ENCODE measurements at places on chromosomes 7 and 10. TPM values are rescaled to one million over a fixed set of nuclear protein-coding genes. Genes with fewer than 3 reads are reported as not detected.
A peak's percentile ranks its signal among the peaks of the same experiment; 100 is the strongest.

The PCLO gene
- total RNA-seq, result 0.22 TPM

The KNDC1 gene
- total RNA-seq, result 1.2 TPM

The ZNF503 gene
- total RNA-seq, result 1.3 TPM

The TMEM254 gene
- 15.8 TPM for total RNA-seq

The LRRC18 gene
- total RNA-seq, result not detected

The ELMO1 gene
- total RNA-seq, result 113 TPM

The SHTN1 gene
- 0.19 TPM for total RNA-seq

DNA sequence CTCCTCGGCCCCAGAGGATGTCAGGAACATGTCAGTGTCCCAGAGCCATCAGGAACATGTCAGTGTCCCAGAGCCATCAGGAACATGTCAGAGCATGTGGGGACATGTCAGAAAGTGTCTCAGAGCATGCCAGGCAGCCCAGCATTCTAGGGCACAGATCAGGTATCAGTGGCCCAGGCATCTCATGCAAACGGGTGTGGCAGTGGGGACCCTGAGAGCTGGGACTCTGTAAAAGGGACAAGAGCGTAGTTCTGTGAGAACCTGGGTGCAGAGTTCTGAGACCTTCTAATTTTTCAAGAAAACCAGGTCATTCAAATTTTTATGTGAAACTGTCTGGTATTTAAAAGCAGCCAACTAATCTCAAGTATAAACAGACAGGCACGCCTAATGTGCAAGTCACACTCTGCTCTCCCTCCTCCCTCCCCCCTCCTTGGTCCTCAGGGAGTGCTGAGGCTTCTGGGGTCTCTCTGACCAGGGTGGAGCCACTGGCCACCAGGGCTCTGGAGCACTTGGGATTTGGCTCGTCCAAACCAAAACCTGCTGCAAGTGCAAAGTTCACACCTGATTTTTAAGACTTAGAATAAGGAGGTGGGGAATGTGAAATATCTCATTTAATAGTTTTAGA, 64.6 kb downstream of the ALOX5 start:
- no peaks in the 10 kb centered on the region for H3K36me3 ChIP-seq
- H3K4me1 ChIP-seq, result peaks cover 11% of the 10 kb centered on the region
- H3K27ac ChIP-seq, result no peak overlapping the region
- no peaks in the 10 kb centered on the region for H3K27me3 ChIP-seq

GRCh38 chr7:91264924-91265681, 870 bp downstream of the FZD1 start:
- H3K4me1 ChIP-seq, result peaks cover 14% of the 10 kb centered on the region
- H3K36me3 ChIP-seq, result no peaks in the 10 kb centered on the region
- peak overlapping the region; percentile 90 for H3K4me3 ChIP-seq
- no peak overlapping the region for H3K27ac ChIP-seq

GRCh38 chr10:13629116-13629515, 42.4 kb downstream of the PRPF18 start:
- no peaks in the 10 kb centered on the region for H3K4me1 ChIP-seq
- no peak overlapping the region for H3K27ac ChIP-seq
- H3K27me3 ChIP-seq, result no peaks in the 10 kb centered on the region
- DNase-seq, result no peak
- H3K4me3 ChIP-seq, result no peak overlapping the region

DNA sequence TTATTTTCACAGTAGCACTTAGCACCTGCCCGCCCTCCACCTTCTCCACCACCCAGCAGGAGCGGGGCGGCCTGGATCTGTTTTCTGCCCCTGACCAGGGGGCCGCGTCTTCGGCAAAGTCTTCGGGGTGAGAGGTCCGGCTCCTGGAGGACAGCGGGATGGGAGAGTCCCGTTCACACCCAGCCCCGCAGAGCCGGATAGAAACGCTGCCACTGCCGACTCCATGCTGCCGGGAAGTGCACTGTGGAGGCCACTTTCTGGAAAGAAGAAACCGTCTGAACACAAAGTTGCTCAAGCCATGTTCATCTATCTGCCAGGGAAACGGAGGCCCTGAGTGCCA, 14.5 kb upstream of the ZNF273 start:
- H3K27me3 ChIP-seq, result peaks cover 70% of the 10 kb centered on the region
- H3K4me3 ChIP-seq, result peak overlapping the region; percentile 89
- peak overlapping the region; percentile 27 for H3K27ac ChIP-seq

GRCh38 chr10:93515071-93516005, 18.9 kb downstream of the CEP55 start:
- no peak for DNase-seq
- H3K27me3 ChIP-seq, result no peaks in the 10 kb centered on the region
- no peaks in the 10 kb centered on the region for H3K4me1 ChIP-seq

GRCh38 chr7:340979-341694, 51.2 kb downstream of the FOXL3 start:
- H3K27me3 ChIP-seq, result no peaks in the 10 kb centered on the region
- H3K4me1 ChIP-seq, result peaks cover 11% of the 10 kb centered on the region
- H3K36me3 ChIP-seq, result no peaks in the 10 kb centered on the region
- no peak for DNase-seq
- no peak overlapping the region for H3K4me3 ChIP-seq

DNA sequence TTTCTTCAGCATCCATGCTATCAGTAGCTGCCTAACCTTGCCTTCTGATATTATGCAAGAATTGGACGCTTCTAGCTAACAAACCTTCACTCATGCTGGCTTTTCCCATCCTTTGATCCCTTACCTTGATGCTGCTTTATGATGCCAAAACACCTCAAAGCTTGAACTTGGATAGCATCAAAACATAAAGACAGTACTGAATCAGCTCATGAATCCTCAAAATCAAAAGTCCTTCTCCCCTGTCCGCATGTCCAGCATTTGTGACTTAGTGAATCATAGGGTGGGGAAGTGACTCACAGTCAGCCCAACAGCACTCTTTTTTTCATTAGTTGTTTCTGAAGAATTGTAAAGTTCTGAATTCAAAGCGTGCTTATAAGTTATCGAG, 89.5 kb upstream of the PIK3CG start:
- peaks cover 7% of the 10 kb centered on the region for H3K36me3 ChIP-seq
- peak overlapping the region; percentile 53 for H3K27ac ChIP-seq
- peaks cover 48% of the 10 kb centered on the region for H3K4me1 ChIP-seq
- no peaks in the 10 kb centered on the region for H3K27me3 ChIP-seq
- no peak for DNase-seq

GRCh38 chr7:104843198-104843597, 170.8 kb upstream of the KMT2E start:
- no peaks in the 10 kb centered on the region for H3K4me1 ChIP-seq
- no peak overlapping the region for H3K4me3 ChIP-seq
- H3K36me3 ChIP-seq, result no peaks in the 10 kb centered on the region
- H3K27ac ChIP-seq, result no peak overlapping the region
- H3K27me3 ChIP-seq, result peaks cover 25% of the 10 kb centered on the region

DNA sequence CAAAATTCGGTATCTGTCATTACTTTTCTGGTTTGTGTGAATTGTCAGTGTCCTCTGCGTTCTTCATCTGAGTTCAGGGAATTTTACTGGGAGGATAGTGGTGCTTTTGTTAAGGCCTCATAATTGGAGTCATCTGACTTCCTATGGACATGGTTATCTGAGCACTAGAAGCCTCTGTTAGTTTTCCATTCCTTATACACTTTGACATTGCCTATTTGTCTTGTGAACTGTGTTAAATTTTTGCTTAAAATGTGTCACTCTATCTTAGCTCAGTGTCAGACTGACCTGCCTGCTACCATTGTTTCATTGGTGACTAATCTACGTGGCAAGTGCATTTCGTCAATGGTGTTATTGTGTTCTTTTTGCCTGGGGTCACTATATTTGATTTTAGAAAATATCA, 253.3 kb downstream of the SEMA3A start:
- no peak overlapping the region for H3K27ac ChIP-seq
- H3K4me1 ChIP-seq, result no peaks in the 10 kb centered on the region
- no peaks in the 10 kb centered on the region for H3K36me3 ChIP-seq
- no peak overlapping the region for H3K4me3 ChIP-seq
- no peak for DNase-seq

DNA sequence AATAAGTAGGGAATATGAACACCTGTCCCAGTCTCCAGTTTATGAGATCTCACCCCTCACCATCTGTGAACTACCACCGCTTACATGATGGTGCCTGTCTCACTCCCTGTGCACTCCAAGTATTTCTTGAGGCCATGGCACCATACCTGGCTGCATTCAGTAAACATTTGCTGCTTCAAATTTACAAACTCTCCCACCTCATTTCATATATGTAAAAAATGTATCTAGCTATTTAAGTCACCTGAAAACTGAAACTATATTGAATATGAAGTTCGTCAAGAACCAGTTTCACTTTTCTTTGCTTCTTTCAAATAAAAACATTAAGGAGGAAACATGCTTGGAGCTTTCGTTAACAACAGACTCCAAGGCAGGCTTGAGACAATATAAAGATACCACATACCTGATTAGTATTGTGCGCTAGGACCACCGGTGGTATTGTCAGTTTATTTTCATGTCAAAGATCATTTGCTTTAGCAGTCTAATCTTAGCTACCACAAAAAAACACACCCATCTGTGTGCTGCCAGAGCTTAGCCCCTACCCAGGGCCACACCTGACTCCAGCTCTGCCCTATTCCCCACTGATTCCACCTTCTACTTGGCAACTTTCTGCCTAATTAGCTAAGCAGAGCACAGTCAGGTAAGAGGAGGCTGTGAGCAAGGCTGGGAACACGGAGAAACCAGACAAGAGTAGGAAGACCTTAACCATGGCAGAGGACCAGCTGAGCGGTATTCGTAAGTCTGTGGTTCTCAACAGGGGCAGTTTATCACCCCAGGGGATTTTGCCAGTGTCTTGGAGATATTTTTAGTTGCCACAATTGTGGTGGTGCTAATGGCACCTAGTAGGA, 92.0 kb downstream of the ZFAND4 start:
- H3K4me1 ChIP-seq, result peaks cover 39% of the 10 kb centered on the region
- peak overlapping the region; percentile 95 for H3K27ac ChIP-seq
- peak; percentile 28 for DNase-seq
- peak overlapping the region; percentile 100 for H3K4me3 ChIP-seq

GRCh38 chr10:123151737-123152135, 2.5 kb upstream of the BUB3 start:
- peaks cover 15% of the 10 kb centered on the region for H3K27me3 ChIP-seq
- H3K4me3 ChIP-seq, result peak overlapping the region; percentile 76
- peaks cover 47% of the 10 kb centered on the region for H3K4me1 ChIP-seq
- no peak for DNase-seq
- H3K36me3 ChIP-seq, result peaks cover 22% of the 10 kb centered on the region

DNA sequence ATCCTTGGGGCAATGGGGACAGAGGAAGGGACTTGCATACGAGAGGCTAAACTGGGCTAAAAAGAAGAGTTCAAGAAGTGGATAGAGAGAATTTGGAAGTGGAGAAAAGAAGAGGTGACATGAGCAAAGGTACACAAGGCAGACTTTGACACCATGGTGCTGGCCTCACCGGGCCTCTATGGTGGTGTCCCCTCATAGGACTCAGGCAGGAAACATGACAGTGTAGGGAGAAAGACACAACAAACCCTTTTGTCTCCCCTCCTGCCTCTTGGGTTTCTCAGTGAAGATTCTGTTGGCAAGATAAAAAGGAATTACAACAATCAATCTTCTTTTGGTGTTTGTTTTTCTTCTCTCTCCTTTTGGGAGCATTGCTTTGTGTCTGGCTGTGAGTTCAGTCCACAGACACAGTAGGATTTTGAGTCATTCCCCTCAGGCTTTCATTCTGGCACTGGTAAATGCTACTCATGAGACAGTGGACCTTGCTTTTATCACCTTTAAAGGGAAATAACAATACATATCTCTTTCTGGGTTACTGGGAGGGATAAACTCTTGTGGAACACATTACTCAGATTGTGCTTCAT, 827.7 kb downstream of the TNS3 start:
- H3K4me1 ChIP-seq, result no peaks in the 10 kb centered on the region
- no peak for DNase-seq
- H3K36me3 ChIP-seq, result no peaks in the 10 kb centered on the region
- no peak overlapping the region for H3K27ac ChIP-seq
- no peaks in the 10 kb centered on the region for H3K27me3 ChIP-seq

DNA sequence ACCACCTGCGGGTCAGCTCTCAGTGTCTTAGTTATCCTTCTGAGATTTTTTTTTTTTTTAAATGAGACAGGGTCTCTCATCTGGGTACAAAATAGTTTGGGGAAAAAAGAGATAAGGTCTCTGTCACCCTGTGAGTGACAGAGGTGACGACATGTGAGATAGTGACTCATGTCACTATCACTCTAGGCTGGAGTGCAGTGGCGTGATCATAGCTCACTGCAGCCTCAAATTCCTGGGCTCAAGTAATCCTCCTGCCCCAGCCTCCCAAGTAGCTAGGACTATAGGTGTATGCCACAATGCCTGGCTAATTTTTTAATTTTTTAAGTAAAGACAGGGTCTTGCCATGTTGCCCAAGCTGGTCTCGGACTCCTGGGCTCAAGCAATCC, 10.4 kb downstream of the BLVRA start:
- no peak overlapping the region for H3K4me3 ChIP-seq
- H3K27ac ChIP-seq, result no peak overlapping the region
- no peaks in the 10 kb centered on the region for H3K36me3 ChIP-seq
- no peak for DNase-seq
- no peaks in the 10 kb centered on the region for H3K27me3 ChIP-seq
- peaks cover 34% of the 10 kb centered on the region for H3K4me1 ChIP-seq

- no peaks in the 10 kb centered on the region for H3K4me1 ChIP-seq
- H3K4me3 ChIP-seq, result no peak overlapping the region
- H3K27me3 ChIP-seq, result peaks cover 14% of the 10 kb centered on the region
- H3K27ac ChIP-seq, result no peak overlapping the region
- no peak for DNase-seq
Observed at GRCh38 chr10:121998462-121998861, 9.5 kb downstream of the TACC2 start.

DNA sequence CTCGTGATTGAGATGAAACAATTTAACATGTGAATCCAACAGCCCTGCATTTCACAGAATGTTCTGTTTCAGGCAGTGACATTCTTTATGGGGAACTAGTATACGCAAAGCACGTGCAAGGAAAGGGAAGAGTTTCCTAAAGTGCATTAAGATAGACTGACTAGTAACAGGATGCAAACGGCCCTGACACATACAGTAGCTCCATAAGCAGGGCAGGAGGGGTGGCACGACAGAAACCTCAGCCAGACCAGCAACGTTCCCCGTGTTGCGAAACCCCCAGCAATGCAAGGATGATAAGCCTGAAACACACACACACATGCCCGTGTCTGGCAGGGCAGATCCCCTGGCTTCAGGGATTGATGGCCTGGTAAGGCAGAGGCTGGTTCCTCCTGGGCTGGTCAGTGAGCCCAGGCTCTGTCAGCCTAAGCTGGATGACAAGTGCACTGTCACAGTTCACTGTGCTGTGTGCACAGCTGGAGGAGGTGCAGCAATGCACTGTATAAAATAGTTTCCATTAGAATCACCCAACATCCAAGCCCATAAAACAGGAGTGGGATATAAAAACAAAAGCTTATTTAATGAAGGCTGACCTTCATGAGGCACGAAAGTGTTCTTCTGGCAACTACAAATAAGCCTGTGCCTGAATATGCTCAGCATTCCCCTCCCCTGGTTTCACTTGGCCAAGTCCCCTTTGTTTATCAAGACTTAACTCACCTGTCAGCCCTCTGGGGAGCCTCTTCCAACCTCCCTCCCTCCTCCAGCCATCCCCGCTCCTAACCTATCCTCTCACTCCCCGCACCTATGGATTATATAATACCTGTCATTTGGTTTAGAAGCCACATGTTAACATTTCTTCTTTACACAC, 88.8 kb downstream of the GSAP start:
- peak overlapping the region; percentile 49 for H3K27ac ChIP-seq
- no peaks in the 10 kb centered on the region for H3K27me3 ChIP-seq
- DNase-seq, result no peak
- H3K36me3 ChIP-seq, result no peaks in the 10 kb centered on the region
- H3K4me1 ChIP-seq, result peaks cover 67% of the 10 kb centered on the region

- H3K27me3 ChIP-seq, result peaks cover 6% of the 10 kb centered on the region
- no peaks in the 10 kb centered on the region for H3K36me3 ChIP-seq
- DNase-seq, result no peak
- no peak overlapping the region for H3K27ac ChIP-seq
- H3K4me1 ChIP-seq, result no peaks in the 10 kb centered on the region
Observed at GRCh38 chr10:84095811-84096497, 43.4 kb upstream of the GHITM start.
